OCI-LY7 (cell line): ENCODE measurements at places on chromosomes 5 and 9.

DNA sequence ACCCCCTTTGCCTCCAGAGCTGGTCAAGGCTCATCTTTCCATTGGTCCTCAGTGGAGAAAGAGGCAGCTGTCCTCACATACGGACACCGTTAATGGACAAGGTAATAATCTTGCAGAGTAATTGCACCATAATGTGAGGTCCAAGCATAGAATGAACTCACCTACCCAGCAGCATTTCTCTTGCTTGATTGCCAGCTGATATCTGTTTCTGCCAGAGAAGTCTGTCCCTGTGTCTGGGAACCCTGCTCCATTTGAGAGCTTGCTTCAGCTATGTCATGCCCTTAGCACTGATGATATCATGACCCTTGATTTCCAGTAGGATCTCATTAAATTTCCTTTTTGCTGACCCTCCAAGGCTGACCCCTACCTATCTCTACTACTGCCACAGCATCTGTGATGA lies 154.6 kb downstream of the PIK3R1 start:
- no peak for DNase-seq

DNA sequence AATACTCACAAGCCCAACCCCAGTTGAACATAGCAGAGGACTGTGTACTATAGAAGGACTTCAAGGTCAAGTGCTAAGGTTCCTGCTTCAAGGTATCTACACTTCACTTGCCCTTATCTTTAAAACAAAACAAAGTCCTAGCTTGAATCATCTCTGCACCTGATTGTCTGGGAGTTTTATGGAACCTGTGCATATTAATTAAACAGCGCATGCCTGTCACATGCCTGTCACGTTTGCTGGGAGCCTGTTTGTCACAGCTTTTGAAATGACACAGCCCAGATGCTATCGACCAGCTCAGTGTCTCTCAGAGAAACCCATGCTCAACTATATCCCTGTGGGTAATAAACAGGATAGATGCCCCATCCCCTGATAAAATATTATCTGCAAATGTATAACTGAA lies 476.0 kb downstream of the ZSWIM6 start:
- DNase-seq: no peak

DNA sequence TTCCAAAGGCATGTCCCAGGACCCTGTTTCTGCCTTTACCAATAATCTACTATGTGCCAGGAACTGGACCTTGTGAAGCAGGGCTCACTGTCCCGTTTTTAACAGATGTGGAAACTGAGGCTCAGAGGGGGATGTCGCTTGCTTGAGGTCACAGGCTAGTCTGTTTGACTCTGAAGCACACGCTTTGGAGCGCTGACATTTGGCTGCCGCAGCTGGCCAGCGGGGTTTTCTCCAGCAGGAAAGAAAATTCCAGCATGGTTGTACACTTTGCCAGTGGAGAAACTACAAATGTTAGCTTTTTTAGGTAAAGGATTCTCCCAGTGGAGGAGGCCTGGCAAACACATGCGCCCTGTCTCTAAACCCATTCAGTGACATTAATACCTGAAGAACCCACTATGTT lies 50.5 kb downstream of the SH3PXD2B start:
- DNase-seq: no peak

GRCh38 chr9:134163371-134164196 lies 780 bp downstream of the RNU6ATAC start:
- no peak for DNase-seq
